ENCODE measurements at places on chromosomes 5 and 9. TPM values are rescaled to one million over a fixed set of nuclear protein-coding genes. Genes with fewer than 3 reads are reported as not detected.

SPINK4 gene
- total RNA-seq = not detected

PLAC8L1 gene
- total RNA-seq = 0.42 TPM

SPATA9 gene
- 0.36 TPM for total RNA-seq

DIPK1B gene
- 0.72 TPM for total RNA-seq

LPAR1 gene
- not detected for total RNA-seq

DNLZ gene
- 10.8 TPM for total RNA-seq

NUTM2G gene
- not detected for total RNA-seq

SLC22A4 gene
- total RNA-seq = 1.8 TPM

WNT8A gene
- not detected for total RNA-seq

C1QTNF2 gene
- total RNA-seq = not detected

CXCL14 gene
- total RNA-seq = not detected

FREM1 gene
- total RNA-seq = not detected

PRDM12 gene
- not detected for total RNA-seq

CCDC192 gene
- total RNA-seq = not detected

ZMAT2 gene
- 53.7 TPM for total RNA-seq

DOCK2 gene
- 242 TPM for total RNA-seq

TSSK1B gene
- total RNA-seq = not detected

SLC27A6 gene
- not detected for total RNA-seq

PAEP gene
- not detected for total RNA-seq

PCDHAC2 gene
- total RNA-seq = not detected

FABP6 gene
- total RNA-seq = not detected

MEIKIN gene
- 0.19 TPM for total RNA-seq

STX17 gene
- total RNA-seq = 32.1 TPM

FBP2 gene
- not detected for total RNA-seq

SLC46A2 gene
- not detected for total RNA-seq

HMCN2 gene
- total RNA-seq = 0.17 TPM

FRMD3 gene
- total RNA-seq = 0.46 TPM

STK32A gene
- not detected for total RNA-seq

DNAJB5 gene
- total RNA-seq = 9.9 TPM

ROR2 gene
- 0.07 TPM for total RNA-seq

ZNF483 gene
- total RNA-seq = 3.4 TPM

CDH6 gene
- not detected for total RNA-seq

IFNA21 gene
- total RNA-seq = not detected

SNX18 gene
- total RNA-seq = 8.4 TPM

TRUB2 gene
- total RNA-seq = 17.6 TPM

RELL2 gene
- total RNA-seq = 14.6 TPM

PCDHGA3 gene
- total RNA-seq = 0.12 TPM

NEURL1B gene
- 0.29 TPM for total RNA-seq

UNC5A gene
- 0.23 TPM for total RNA-seq

WDR38 gene
- not detected for total RNA-seq

RNF183 gene
- total RNA-seq = 0.69 TPM

DBH gene
- not detected for total RNA-seq

CMBL gene
- total RNA-seq = 1.7 TPM

PCDH12 gene
- 0.31 TPM for total RNA-seq

KLHL3 gene
- 9.7 TPM for total RNA-seq

SLC6A3 gene
- total RNA-seq = not detected

ADAMTS6 gene
- total RNA-seq = 1.6 TPM

ADRB2 gene
- total RNA-seq = 0.60 TPM

PRR16 gene
- total RNA-seq = not detected

ADAM19 gene
- total RNA-seq = 127 TPM

NIPAL4 gene
- total RNA-seq = 5.9 TPM
